ENCODE measurements at places on chromosomes 1 and 21.

DNA sequence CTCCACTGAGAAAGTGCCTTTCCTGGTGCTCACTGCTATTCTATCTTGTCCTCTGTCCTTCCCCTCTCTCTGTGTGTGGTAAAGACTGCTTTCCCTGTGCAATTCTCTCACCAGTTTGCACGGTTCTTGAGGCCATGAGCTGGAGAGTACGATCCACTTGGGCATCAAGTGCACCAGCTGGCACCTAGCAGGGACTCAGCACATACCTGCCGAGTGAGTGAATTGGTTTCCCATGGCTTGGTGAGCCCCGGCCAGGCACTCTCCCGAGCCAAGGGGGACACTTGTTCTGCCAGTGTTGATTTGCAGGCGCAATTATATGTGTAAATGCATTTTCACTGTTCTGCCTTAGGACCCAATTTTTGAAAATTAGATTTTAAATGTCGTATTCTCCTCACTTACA is 313.5 kb downstream of the DISC1 start:
- DNase-seq: no peak

DNA sequence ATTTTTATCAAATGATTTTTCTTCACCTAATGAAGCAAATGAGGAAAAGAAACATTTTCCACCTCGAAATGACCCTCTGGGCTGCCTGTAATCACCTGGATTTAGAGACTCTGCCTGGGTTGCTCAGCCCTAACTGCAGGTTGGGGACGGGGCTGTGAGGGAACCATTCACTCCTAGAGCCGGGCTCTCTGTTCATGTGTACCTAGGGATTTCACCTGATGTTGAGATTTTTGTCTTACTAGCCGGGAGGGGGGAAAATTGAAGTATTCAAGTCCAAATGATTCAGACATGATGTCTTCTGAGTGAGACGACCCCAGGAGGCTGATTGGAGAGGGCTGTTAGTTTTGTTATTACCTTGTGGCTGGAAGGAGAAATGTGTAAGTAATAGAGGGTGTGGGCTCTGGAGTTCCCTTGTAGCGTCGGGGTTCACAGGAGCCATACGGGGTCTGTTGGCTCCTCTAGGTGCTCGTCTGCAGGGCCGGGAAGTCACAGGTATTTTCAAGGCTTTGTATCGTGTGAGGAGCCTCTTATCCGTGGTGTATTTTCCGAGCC is 42.3 kb upstream of the PWP2 start:
- no peak for DNase-seq

DNA sequence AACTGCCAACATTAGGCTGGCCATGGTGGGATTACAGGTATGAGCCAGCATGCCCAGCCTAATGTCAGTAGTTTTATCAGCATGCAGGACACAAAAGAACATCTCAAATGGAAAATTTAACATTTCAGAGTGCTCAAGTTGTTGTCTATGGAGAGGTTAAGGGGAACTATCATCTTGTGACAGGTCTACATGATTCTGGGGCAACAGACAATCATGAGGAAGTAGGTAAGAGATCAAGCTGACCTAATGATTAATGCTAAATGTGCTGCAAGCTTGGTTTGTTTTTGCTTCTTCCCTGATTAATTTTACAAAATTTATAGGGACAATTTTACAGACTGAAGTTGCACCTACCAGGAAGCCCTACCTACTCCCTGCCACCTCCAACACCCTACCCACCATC is 36.6 kb downstream of the FMO4 start:
- no peak for DNase-seq

DNA sequence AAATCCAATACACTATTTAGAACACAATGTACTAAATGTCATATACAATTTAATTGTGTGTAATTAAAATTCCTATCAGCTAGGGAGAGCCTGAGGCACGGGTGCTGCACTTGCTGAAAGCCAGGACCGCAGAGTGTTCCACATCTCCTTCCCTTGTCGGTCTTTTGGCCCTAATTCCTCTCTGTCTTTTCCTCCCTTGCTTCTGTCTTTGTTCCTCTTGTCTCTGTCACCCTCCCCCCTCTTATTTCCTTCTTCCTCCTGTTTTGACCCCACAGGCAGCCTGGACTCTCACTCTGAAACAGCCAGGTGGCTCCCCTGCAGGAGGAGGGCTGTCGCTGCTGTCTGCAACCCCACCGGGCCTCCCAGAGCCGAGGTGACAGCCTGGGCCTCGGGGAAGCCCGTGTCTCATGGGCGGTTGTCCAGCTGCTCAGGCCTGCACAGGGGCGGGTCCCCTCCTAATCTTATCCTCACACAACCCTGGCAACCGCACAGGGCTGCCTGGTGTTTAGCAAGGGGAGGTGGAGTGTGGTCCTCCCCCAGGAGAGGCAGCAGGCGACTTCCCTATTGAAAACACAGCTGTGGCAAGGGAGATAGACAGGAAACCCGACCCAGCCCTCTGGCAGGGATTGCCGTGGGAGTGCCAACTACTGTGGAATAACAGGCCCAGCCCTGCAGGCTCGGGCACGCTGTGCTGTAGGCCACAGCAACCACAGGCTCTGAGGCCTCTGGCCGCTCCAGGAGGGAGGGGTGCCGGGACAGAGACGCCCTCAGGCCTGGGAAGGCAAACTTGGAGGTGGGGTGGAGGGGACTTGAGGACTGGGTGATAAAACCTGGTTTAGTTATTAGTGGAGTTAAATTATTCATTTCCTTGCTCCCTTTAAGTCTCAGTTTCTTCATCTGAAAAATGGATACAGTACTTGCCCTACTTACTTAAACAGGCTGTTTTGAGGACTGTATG is 68.8 kb upstream of the WDR26 start:
- DNase-seq: peak; percentile 78

Measured in SHP77 (cell line).